Uterus (tissue), 4 donors: ENCODE measurements at places on chromosomes 6 and 20.

GRCh38 chr6:141210901-141211300 lies 921.8 kb upstream of the GJE1 start:
- H3K4me1 ChIP-seq = no peaks in the 10 kb centered on the region
- no peak for DNase-seq
- no peaks in the 10 kb centered on the region for H3K36me3 ChIP-seq
- no peak overlapping the region for H3K27ac ChIP-seq
- H3K4me3 ChIP-seq = no peak overlapping the region
- no peaks in the 10 kb centered on the region for H3K27me3 ChIP-seq

- no peaks in the 10 kb centered on the region for H3K27me3 ChIP-seq
- no peak overlapping the region for H3K27ac ChIP-seq
- H3K4me1 ChIP-seq = no peaks in the 10 kb centered on the region
- H3K36me3 ChIP-seq = no peaks in the 10 kb centered on the region
- no peak overlapping the region for H3K4me3 ChIP-seq
Measured at GRCh38 chr6:145841668-145842067, 27.1 kb upstream of the FBXO30 start.

- no peaks in the 10 kb centered on the region for H3K36me3 ChIP-seq
- no peak for DNase-seq
- H3K27me3 ChIP-seq = no peaks in the 10 kb centered on the region
- peak overlapping the region; percentile 65 for H3K27ac ChIP-seq
- no peaks in the 10 kb centered on the region for H3K4me1 ChIP-seq
Measured at GRCh38 chr6:133769463-133769862, 119.5 kb upstream of the TCF21 start.

- H3K27me3 ChIP-seq = no peaks in the 10 kb centered on the region
Measured at GRCh38 chr6:66772800-66773199, 1065.8 kb upstream of the EYS start.

- H3K4me1 ChIP-seq = no peaks in the 10 kb centered on the region
- DNase-seq = no peak
- no peaks in the 10 kb centered on the region for H3K27me3 ChIP-seq
- H3K27ac ChIP-seq = no peak overlapping the region
Measured at GRCh38 chr6:136684466-136684865, 107.8 kb downstream of the MAP3K5 start.

DNA sequence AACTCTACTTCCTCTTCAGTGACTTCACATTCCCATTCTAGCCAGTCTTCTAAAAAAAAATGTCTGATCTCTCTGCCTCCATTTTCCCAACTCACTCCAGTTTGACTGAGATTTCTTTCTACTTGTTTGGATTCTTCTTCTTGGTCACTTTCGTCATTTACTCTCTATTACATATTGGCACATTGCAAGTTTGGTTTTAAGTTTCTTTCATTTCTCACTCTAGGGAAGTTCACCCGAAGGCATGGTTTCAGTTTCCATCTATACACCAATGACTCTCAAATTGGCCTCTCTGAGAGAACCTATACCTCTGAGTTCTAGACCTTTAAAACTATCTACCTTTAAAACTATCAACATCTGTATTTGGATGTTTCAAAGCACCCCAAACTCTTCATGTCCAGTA lies 51.3 kb downstream of the CD109 start:
- peaks cover 3% of the 10 kb centered on the region for H3K4me1 ChIP-seq
- no peak for DNase-seq
- no peaks in the 10 kb centered on the region for H3K36me3 ChIP-seq
- no peak overlapping the region for H3K4me3 ChIP-seq
- no peaks in the 10 kb centered on the region for H3K27me3 ChIP-seq
- no peak overlapping the region for H3K27ac ChIP-seq

- no peaks in the 10 kb centered on the region for H3K4me1 ChIP-seq
- peak overlapping the region; percentile 43 for H3K4me3 ChIP-seq
- no peak for DNase-seq
- no peaks in the 10 kb centered on the region for H3K36me3 ChIP-seq
Measured at GRCh38 chr6:80105972-80106417, 476 bp upstream of the BCKDHB start.

GRCh38 chr6:67501755-67502154 lies 1133.3 kb upstream of the ADGRB3 start:
- no peaks in the 10 kb centered on the region for H3K27me3 ChIP-seq
- no peak for DNase-seq
- no peaks in the 10 kb centered on the region for H3K4me1 ChIP-seq
- H3K36me3 ChIP-seq = no peaks in the 10 kb centered on the region

DNA sequence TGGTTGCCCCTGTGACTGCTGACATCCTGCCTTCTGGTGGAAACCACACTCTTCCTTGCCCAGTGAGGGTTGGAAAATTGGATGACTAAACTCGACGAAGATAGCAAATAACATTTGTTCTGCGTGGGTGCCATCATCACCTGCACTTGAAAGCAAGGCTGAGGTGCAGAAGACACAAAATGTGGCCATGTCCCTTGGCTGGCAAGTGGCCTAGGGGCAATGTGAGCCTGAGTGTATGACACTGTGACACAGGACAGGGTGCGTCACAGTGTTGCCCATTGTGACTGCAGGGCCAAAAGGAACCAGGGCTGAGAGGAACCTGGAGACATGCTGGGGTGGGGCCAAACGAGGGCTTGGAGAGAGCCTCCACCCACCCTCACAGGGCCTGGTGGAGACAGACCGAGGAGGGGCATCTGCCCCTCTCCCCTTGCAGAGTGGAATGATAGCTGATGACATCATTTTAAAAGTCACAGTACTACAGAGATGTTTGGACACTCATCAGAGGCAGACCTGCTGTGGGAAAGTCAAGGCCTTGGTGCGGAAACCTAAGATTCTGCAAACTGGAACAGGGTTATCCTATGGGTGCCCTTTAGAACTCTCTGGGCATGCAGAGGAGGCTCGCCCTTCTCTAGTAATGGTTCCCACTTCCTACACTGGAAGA lies 12.8 kb upstream of the HLA-F start:
- H3K27ac ChIP-seq = no peak overlapping the region
- no peak for DNase-seq
- no peaks in the 10 kb centered on the region for H3K4me1 ChIP-seq
- no peaks in the 10 kb centered on the region for H3K36me3 ChIP-seq
- no peaks in the 10 kb centered on the region for H3K27me3 ChIP-seq

GRCh38 chr6:167428664-167429333 lies 103.9 kb downstream of the TTLL2 start:
- no peak overlapping the region for H3K27ac ChIP-seq
- H3K4me3 ChIP-seq = no peak overlapping the region
- no peaks in the 10 kb centered on the region for H3K36me3 ChIP-seq
- H3K27me3 ChIP-seq = no peaks in the 10 kb centered on the region
- DNase-seq = no peak

- no peak for DNase-seq
- no peaks in the 10 kb centered on the region for H3K27me3 ChIP-seq
- no peak overlapping the region for H3K27ac ChIP-seq
Measured at GRCh38 chr6:100678027-100678426, 203.1 kb downstream of the ASCC3 start.

DNA sequence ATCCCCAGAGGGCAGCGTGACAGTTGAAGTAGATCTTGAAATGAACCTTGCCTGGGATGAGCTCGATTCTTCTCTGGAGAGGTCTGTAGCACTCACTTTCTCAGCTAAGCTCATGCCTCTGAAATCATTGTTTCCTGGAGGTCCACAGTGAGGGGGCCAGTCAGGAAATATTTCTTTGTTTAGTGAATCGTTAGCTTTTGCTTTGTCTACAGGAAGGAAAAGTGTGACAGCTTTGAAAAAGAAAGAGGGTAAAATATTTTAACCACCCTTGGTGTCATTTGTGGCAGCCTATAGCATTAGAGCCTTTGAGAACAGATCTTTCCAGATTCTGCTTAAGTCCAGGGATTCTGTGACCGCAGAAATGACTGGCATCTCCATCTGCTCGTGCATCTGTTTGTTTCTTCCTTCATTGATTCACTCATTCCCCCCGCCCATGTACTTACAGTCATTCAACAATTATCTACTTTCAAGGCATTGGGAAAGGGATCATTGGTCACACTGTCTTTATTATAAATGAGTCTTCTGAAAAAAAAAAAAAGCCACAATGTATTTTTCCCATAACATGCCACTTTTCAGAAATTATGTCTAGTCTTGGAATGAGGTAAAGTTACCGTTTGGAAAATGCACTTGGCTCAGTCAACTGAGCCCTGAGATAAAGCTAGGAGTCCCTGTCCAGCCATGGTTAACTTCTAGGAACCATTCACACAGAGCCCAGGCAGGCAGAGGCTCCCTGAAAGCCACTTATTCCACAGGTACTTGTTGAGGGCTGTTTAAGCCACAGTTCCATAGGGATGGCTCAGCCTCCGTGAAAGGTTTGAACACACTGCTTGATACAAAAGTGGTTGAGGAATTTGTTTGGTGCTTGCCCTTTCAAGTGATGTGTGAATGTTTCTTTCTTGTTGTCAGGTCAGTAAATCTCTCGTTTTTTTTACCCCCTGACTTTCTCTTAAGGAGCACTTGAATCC lies 86.0 kb downstream of the TIAM2 start:
- no peaks in the 10 kb centered on the region for H3K27me3 ChIP-seq
- no peaks in the 10 kb centered on the region for H3K4me1 ChIP-seq
- H3K36me3 ChIP-seq = no peaks in the 10 kb centered on the region
- no peak for DNase-seq

DNA sequence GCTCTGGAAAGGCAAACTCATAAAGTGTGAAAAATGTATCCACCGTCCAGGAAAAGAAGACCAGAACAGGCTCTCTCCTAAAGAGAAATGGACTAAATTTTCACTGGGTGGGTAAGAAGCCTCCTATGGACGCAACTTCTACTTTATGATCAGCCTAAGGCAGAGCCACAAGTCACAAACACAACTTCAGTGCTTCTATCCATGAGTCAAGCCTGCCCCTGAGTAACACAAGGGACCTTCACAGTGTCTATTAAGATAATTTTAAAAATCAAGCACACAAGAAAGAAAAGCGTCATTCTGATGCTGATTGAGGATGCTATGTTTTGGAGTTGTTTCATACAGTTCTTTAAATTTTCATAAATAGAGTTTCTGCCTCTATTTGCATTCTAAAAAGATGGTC lies 601.7 kb upstream of the ARID1B start:
- H3K36me3 ChIP-seq = no peaks in the 10 kb centered on the region
- no peaks in the 10 kb centered on the region for H3K4me1 ChIP-seq
- H3K27ac ChIP-seq = peak overlapping the region; percentile 26
- no peak overlapping the region for H3K4me3 ChIP-seq

DNA sequence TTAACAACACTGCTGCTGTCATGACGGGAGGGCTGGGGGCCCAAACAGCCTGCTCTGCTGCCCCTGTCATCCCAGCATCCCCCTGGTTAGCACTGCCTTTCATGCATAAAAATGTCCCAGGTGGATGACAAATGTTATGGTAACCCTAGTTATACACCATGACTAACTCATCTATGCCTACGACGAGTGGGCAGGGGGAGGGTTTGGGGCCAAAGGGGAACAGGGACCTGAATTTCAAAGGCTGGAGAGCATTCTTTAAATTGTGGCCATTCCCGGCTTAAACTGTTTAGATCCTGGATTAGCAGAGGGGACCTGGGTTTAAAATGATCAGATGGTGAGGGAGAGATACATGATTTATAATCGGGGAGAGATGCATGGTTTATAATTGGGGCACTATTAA lies 24.4 kb downstream of the GNAS-AS1 start:
- no peak for DNase-seq

DNA sequence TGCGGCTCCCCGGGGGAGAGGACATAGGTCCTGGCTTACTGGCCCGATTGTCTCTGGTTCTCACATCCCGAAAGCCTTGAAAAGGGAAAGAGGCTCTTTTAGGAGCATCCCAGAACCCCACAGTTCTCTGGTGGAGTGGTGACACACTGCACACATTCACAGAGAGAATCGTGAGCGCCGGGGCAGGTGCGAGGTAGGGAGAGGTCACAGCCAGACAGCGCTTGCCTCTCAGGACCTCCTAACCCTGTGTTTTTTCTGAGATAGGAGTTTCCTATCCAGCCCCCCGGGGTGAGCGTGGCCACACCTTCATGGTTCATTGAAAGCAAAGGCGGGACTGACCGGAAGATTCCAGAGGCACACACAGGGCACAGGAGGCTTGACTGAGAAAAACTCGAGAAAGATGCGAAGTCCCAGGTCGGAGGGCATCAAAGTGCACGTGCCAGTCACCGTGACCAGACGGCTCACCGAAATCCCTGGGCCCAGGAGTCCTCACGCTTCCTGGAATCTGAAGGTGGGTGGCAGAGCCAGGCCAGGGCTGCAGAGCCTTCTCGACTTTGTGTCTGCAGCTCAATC lies 46.5 kb upstream of the FRMD1 start:
- no peak overlapping the region for H3K4me3 ChIP-seq
- H3K4me1 ChIP-seq = no peaks in the 10 kb centered on the region
- no peaks in the 10 kb centered on the region for H3K27me3 ChIP-seq
- no peaks in the 10 kb centered on the region for H3K36me3 ChIP-seq
- H3K27ac ChIP-seq = no peak overlapping the region

GRCh38 chr6:114304304-114304887 lies 38.4 kb downstream of the HS3ST5 start:
- no peaks in the 10 kb centered on the region for H3K36me3 ChIP-seq
- no peaks in the 10 kb centered on the region for H3K27me3 ChIP-seq
- H3K4me3 ChIP-seq = no peak overlapping the region
- DNase-seq = no peak
- H3K27ac ChIP-seq = no peak overlapping the region

DNA sequence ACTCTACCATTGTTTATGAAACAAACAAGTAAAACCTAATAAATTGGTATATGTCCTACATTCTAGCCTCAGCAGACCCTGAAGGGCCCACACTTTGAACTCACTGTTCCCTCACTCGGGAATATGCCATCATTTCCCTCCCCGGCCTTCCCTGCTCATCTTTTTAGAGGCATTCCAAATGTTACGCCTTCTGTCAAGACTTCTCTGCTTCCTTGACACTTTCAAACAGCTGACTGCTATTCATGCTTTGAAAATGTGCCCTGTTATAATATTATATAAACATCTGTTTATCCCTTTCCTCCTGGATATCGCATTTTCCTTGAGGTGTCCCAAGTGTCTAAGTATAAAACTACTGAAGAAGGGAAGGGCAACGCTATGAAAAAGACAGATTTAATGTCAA lies 249.5 kb upstream of the THEMIS start:
- no peak for DNase-seq
- H3K27ac ChIP-seq = no peak overlapping the region
- H3K36me3 ChIP-seq = no peaks in the 10 kb centered on the region
- no peaks in the 10 kb centered on the region for H3K4me1 ChIP-seq
- H3K4me3 ChIP-seq = no peak overlapping the region

DNA sequence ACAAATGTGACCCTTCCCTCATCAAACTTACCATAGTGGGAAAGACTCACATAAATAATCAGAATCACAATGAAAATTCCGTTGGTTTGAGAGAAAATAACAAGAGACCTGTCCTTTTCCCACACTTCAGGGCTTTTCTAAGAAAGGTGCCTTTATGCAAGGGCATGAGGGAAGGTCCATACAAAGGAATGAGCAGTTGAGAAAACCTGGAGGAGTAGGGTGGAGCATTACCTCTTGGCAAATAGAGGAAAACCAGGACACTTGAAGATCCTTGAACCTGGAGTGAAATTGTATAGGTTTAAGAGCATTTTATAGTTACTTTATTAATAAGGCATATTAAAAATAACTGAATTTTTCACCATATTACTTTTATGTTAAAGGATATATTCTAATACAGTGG lies 54.3 kb downstream of the UBR2 start:
- DNase-seq = no peak
- H3K36me3 ChIP-seq = no peaks in the 10 kb centered on the region
- H3K27ac ChIP-seq = no peak overlapping the region
- H3K4me3 ChIP-seq = no peak overlapping the region
